ENCODE measurements at places on chromosomes 1 and 21.

GRCh38 chr1:6823793-6824192, 38.5 kb downstream of the CAMTA1 start:
- DNase-seq, result no peak

DNA sequence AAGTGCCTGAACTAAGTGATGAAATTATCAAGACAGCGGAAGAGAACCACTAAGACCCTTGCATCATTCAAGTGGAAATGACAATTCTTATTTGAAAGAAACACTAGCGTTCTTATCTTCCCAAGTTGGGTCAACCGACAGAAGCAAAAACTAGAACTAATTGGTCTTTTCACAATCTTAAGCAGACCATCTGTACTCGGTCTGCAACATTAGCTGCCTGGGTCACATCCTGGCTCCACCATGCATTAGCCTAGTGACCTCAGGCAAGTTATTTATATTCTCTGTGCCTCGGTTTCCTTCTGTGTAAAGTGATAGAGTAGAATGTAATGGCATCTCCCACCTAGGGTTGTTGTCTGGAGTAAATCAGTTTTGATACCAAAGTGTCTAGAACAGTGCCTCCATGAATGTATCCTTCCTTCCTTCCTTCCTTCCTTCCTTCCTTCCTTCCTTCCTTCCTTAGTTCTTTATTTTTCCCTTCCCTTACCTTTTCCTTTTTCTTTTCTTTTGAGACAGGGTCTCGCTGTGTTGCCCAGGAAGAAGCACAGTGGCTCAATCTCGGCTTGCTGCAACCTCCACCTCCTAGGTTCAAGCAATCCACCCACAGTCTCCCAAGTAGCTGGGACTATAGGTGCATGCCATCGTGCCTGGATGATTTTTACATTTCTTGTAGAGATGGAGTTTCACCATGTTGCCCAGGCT, 6.0 kb downstream of the COLGALT2 start:
- DNase-seq, result no peak

- no peak for DNase-seq
These were observed 4.4 kb upstream of the PALMD start for GRCh38 chr1:99641558-99641957.

DNA sequence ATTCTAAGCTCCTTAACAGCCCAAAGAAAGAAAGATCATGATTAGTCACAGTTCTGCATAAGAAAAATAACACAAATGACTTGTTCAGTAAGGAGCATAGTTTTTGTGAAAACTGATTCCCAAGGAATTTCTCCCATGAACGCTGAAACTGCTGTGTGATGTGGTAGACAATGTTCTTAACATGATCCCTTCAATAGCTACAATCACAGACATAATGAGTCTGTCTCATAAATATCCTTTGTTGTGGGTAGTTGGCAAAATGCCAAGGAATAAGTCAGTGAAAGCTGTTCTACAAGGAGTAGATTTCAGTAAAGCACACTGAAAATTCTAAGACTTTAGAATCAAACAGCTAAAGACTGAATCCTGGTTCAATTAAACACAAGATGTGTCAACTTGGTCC, 404.8 kb downstream of the HLX start:
- DNase-seq, result no peak

DNA sequence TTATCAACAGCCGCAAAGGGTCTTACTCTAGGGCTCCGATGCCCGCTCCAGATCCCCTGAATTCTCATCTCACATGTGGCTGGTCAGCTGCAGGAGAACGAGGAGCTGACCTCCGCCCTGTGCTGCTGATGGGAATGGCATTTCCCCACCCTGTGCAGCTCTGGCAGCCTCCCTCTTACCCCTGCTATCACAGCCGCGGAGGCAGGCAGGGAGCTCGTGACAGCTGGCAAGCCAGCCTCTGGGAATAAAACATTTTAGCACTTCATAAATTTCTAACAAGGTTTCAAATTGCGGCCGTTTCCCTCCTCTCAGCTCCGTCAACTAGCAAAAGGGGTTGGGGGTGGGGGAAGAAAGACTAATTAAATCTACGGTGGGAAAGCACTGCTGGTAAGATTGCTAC, 81.1 kb downstream of the DSCAM start:
- no peak for DNase-seq

DNA sequence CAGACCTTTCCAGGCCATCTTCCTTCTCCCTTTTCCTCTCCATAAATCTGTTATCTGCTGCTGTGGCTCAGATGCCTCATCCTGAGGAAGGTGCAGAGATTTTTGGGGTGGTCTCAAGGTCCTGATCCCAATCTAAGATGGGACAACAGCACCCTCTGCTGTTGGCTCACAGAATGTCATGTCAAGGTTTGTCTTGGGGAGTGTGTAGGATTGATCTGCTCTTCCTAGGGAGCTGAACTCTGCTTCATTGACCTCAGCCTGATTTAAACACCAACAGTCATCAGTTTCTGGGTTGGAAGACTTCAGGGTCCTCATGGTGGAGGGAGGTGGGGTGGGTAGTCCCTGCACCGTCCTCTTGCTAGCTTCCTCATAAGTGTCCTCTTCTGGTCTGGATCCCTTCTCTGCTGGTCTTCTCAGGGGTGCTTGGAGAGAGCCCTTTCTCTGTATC, 62.8 kb upstream of the LAX1 start:
- DNase-seq, result no peak

GRCh38 chr1:211114446-211114845, 19.5 kb downstream of the KCNH1 start:
- DNase-seq, result no peak

DNA sequence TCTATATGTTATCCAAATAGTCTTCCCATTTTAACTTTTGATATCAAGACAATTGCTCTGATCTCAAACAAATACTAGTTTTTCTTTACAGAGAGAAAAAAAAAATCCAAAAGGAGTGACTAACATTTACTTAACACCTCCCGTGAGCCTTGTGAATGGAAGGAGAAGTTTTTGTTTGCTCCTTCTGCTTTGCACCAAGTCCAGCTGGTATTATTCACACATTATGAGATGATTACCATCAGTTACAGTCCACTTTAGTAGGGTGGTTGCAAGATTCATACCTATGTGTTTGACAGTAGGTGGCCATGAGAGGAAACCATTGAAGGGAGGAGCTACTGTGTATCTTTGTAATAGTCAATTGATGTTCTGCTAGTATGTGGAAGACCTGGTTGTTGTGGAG, 443.4 kb upstream of the ZP4 start:
- DNase-seq, result no peak

GRCh38 chr1:16371725-16372124, 4.7 kb downstream of the SZRD1 start:
- no peak for DNase-seq

- no peak for DNase-seq
These were observed 9.7 kb upstream of the PKNOX1 start for GRCh38 chr21:42964546-42965210.

- no peak for DNase-seq
These were observed 142.8 kb downstream of the ZZZ3 start for GRCh38 chr1:77539519-77540142.

- DNase-seq, result no peak
These were observed 230.4 kb downstream of the KCNT2 start for GRCh38 chr1:196377811-196378210.

- DNase-seq, result no peak
These were observed 23.8 kb downstream of the CLIC4 start for GRCh38 chr1:24768873-24769605.

GRCh38 chr1:37009521-37009920, 24.8 kb downstream of the GRIK3 start:
- DNase-seq, result no peak

GRCh38 chr1:244496186-244496585, 35.1 kb downstream of the CATSPERE start:
- no peak for DNase-seq

DNA sequence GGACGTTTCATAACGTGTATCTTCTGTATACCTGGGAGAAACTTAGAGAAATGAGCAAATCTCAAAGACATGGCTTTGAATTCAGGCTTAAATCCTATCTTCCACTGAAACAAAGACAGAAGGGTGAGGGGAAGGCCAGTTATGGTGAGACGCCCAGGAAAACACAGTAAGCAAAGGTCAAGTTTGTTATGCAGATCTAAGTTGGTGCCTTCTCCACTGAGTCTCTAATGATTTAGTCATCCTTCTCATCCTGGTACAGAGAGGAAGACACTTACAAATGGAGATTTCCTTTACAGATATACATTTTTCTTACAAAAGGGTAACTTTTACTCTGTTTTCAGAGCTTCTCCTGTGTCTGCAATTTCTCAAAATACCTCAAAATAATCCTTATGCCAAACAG, 64.4 kb downstream of the MAP3K7CL start:
- no peak for DNase-seq

DNA sequence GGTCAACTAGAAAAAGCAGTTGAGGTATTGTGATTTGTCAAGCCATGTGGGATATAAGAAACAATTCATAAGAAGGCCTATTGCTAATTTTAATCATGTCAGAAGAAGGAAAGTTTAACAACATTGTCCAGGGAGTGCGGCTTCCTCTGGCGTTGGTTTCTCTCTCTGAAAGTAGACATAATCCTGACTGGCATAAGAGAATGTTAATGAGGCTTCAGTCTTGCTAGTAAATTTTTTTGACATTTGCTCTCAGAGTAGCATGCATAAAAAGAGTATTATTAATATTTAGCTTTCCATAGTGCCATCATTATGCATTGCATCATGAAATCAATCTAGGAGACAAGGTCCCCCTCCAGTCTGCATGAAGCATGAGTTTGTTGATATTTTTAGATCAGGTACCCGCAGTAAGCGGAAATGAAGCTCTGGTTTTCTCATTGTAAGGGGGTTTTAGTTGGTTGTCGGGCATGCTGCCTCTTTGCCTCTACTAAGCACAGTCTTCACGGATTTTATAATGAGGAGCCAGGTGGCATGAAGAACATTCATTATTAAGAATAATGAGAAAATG, 12.8 kb upstream of the PRDM2 start:
- DNase-seq, result no peak

DNA sequence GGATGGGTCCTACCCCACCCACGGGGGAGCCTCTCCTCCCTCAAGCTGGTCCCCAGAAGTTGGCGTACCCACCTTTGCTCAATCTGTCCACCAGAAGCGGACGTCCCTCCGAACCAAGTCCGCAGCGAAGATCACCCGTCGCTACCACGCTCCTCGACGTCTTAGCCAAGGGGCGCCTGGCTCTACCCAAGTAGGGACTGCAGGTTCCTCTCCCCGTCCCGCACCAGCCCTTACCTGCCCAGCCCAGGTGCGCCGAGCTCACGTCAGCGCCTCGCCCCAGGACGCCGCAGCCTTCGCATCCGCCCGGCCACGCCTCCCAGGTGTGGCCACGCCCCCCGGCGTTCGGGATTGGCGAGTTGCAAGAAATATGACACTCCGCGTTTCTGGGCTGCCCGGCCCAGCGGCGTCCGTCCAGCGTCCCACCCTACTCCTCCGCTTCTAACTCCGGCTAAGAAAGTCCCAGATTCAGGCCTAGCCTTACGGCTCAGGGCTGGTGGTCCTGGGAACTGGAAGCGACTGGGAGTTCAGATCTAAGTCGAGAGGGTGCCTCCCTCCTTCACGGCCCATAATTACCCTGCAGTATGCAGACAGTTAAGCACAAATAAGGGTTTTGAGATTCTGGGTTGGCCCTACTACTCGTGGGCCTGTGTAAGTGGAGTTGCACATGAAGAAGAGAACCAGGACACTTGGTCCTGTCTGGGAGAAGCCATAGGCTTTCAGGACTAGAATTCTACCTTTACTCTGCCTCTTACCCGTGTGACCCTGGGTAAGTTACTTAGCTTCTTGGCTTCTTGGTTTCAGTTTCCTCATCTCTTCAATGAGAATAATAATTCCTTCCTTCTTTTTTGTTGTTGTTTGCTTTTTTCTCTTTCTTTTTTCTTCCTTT, at the start of gene IRF6:
Gene IRF6, minus strand, starts transcription at position 268 of the 886 bp plus-strand sequence. CDS start 4,729 bp downstream, outside the sequence.
- peak; percentile 71 for DNase-seq

DNA sequence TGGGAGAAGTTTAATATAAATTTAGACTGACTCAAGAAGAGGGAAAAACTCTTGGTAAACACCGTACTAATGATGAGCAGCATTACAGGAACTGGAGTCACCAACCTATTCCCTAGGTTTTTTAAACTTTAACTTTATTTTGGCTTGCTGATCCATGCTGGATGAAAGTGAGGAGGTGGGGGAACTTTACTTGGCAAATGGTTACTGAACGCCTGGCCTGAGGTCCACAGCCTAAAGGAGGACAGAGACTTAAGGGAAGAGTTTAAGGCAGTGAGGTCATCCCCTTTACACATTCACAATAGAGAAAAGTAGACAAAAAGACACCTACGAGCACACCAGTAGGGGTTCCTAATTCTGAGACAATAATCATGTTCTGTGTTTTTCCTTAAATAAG, 25.6 kb upstream of the A3GALT2 start:
- no peak for DNase-seq

DNA sequence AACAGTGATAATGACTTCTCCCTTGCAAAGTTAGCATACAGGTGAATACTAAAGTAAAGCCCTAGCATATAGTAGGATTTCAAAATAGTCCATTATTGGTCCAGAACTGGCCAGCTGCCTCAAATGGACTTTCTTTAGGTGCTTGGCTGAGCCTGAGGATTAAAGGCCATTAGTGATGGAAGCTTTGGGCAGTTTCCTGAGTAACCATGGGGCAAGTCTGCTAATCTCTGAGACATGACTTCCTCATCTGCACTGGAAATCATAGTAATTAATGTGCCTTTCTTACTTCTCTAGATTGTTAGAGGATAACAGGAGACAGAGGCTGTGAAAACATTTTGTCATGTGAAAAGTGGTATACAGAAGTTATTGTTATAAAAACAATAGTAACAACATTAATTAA, 156.5 kb upstream of the UBE2U start:
- no peak for DNase-seq

DNA sequence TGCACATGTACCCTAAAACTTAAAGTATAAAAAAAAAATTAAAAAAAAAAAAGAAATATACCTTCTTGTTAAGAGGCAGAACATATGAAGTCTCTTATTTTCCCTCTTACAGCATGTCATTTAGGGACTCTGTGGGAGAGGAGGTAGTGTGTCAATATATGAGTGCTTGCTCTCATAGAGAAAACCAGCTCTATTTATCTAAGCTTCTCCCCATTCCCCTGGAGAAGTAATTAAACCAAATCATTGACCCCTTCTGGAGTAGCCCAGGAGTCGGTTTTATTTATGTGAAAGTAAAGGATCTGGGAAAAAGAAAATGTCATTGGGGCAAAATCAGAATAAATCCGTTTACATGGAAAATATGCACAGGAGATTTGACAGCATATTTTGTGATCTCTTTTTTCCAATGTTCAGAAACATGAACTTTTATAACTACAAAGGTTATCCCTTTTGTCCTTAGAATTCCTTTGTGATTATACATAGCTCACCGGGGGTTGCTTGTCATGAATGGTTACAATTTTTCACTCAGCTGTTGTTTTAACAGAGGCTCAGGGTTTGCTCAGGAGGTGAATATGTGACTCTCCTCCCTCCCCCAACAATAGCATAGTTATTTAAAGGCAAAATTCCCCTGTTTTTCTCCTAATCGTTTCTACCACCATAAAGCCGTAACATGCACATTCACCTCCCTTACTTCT, 114.5 kb upstream of the C1orf21 start:
- no peak for DNase-seq

- DNase-seq, result no peak
These were observed 79.2 kb downstream of the CD34 start for GRCh38 chr1:207831517-207832327.

GRCh38 chr1:31591425-31592093, 15.2 kb downstream of the TINAGL1 start:
- DNase-seq, result no peak

GRCh38 chr1:227428803-227429202, 110.5 kb upstream of the CDC42BPA start:
- no peak for DNase-seq

All from T-helper 2 cell (primary cell).